ENCODE measurements at places on chromosomes 2 and 18.

DNA sequence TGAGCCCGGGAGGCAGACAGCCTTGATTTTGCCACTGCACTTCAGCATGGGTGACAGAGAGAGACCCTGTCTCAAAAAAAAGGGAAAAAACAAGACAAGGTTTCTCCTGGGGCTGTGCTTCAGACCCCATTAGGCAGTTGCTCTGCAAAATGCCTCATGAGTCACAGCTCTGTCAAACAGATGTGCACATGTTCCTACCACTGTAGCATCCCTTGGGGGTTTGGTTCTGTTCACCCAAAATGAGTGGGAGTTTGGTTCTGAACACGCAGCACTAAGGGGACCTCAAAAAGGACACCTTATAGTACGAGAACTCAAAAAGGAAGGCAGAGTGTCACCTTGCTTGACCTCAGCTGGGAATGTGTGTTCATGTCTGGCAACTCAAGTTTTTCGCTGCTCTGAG is 134.9 kb downstream of the RPIA start:
- no peak for DNase-seq

- DNase-seq = no peak
Observed at GRCh38 chr18:2036086-2036485, 535.2 kb downstream of the METTL4 start.

DNA sequence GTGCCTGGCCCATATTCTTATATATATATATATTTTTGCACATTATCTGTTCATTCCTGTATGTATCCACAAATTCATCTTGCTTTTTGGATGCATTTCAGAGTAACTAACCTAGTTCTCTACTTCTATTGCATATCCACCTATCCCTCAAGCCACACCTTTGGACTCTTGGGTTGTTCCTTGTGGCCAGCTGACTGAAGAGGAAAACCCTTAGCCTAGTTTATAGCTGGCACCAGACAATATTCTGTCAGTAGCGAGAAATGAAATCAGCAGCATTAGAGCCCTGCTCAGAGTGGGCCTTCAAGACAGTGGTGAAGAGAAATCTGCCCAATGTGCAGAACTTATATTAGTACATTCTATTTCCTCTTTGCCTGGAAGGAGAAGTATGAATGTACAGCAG is 19.6 kb upstream of the ALMS1 start:
- no peak for DNase-seq

DNA sequence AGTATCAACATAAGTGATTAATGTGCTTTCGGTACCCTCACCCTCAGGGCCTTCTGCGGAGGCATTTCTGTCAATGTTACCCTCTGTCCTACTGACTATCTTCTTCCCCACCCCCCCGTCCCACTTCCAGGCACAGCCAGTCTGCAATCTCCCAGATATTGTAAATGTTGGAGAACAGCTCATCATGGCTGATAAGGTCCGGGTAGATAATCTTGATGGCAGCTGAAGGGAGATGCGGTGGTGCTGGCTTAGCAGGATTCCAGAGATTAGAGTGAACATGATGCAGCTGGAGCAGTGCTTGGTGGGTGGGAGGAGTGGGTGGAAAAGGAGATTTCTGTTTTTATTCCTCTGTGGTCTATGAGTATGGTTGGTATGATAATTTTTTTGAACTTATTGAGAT is 15.5 kb downstream of the GTF2A1L start:
- DNase-seq = no peak

DNA sequence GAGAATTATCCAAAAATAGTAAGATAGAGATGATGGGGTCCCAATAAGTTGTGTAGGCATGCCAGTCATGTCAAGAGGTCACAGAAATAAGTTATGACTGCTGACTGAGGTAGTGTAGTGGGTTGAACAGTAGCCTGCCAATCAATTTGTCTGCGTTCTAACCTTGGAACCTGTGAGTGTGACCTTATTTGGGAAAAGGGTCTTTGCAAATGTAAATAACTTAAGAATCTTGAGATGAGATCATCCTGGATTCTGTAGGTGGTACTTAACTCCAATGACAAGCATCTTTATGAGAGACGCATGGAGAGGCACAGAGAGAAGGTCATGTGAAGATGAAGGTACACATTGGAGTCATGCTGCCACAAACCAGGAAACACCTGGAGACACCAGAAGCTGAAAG is 31.0 kb downstream of the ACVR1 start:
- DNase-seq = no peak

GRCh38 chr2:234044157-234044556 is 6.3 kb upstream of the SPP2 start:
- DNase-seq = no peak

GRCh38 chr2:143968860-143969259 is 551.1 kb downstream of the ZEB2 start:
- DNase-seq = no peak

GRCh38 chr2:236631281-236631855 is 61.7 kb downstream of the ACKR3 start:
- no peak for DNase-seq

GRCh38 chr18:64097497-64097896 is 51.4 kb downstream of the LINC00305 start:
- DNase-seq = no peak

DNA sequence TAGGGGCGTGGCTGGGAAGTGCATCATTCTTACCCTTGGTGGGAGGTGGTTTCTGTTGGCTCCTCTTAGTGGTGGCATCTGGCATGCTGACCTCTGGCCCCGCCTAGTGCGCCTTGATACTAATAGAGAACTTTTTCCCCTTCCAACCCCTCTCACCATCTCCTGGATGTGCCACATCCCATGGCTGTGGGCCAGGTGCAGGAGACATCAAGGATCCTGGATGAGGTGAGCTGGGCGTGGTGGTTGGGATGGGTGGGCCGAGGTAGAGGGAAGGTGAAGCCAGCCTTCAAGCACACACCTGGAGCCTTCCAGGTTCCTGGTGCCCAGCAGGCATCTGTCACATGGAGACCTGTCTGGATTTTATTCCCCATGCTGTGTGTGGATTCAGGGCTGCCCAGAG is 149.2 kb downstream of the DYSF start:
- no peak for DNase-seq

GRCh38 chr2:35932276-35932963 is 423.2 kb upstream of the CRIM1 start:
- DNase-seq = no peak

- no peak for DNase-seq
Observed at GRCh38 chr18:652131-652530, 5.3 kb upstream of the TYMS start.

GRCh38 chr2:148876595-148877402 is 1.8 kb downstream of the KIF5C start:
- peak; percentile 47 for DNase-seq

DNA sequence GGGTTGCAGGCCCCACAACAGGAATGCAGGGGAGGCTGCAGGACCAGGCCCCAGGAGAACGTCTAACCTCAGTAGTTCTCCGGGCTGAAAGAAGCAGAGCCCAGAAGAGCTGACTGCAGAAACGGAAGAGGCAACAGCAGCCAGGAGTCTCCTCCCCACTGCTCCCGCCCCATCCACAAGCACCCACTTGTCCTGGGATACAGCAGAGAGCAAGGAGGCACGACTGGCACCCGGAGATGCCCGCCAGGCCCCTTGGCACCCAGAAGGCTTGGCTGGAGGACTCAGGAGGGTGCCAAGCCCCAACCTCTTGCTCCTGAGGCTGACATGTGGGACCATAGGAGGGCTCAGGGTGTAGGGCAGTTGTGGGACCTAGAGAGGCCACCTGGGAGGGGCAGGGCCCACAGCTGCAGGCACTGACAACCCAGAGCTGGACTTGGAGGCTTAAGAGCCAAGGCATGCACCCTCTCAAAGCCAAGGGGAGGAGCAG is 29.0 kb upstream of the TNS1 start:
- DNase-seq = no peak

DNA sequence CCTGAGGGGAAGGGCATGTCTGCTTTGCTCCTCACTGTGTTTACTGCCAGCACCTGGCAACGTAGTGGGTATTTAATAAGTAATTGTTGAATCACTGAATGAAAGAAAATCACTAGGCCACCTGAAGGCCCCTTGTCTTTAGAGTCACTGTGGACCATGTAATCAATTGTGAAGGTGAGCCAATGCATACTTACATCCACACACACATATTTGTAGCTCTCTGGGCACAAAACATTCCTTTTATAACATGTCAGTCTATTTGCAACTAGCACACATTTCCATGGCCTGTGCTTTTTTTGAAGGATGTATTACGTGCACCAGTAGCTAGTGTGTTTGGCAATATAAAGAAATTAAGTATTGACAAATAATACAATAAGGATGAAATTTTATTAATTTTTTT is 11.2 kb downstream of the ATP8B1 start:
- no peak for DNase-seq

DNA sequence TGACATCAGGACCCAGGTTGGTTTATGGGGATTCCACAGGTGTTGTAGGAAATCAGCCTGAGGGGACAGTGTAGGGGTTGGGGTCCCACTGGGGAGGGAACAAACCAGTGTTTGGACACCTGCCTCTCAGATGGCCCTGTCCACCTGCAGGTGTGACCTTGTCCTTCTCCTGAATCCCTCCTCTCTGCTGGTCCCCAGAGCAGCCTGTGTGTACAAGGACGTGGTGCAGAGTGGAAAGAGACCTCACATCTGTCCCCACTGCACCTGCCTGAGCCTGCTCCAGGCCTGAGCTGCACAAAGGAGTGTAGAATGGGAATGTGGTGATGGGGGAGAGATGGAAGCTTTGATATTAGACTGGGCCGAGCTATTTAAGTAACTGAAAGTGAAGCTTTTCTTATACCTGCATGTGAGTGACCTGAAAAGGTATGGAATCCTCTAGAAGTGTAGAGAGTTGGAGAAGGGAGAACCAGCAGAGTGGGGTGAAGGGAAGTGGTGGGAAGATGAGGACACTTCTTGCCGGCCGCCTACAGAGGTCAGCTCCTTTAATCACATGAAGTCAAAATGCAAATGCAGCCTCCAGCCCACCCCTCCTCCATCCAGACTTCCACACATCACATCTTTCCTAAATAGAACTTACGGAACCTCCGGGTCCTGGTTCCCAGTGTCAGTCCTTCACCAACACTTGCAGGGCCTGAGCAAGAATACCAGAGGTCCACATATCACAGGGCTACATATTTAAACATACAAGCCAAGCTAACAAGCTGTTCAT is 89.3 kb upstream of the SMAD2 start:
- DNase-seq = no peak

- no peak for DNase-seq
Observed at GRCh38 chr2:163182764-163183354, 344.3 kb upstream of the KCNH7 start.

DNA sequence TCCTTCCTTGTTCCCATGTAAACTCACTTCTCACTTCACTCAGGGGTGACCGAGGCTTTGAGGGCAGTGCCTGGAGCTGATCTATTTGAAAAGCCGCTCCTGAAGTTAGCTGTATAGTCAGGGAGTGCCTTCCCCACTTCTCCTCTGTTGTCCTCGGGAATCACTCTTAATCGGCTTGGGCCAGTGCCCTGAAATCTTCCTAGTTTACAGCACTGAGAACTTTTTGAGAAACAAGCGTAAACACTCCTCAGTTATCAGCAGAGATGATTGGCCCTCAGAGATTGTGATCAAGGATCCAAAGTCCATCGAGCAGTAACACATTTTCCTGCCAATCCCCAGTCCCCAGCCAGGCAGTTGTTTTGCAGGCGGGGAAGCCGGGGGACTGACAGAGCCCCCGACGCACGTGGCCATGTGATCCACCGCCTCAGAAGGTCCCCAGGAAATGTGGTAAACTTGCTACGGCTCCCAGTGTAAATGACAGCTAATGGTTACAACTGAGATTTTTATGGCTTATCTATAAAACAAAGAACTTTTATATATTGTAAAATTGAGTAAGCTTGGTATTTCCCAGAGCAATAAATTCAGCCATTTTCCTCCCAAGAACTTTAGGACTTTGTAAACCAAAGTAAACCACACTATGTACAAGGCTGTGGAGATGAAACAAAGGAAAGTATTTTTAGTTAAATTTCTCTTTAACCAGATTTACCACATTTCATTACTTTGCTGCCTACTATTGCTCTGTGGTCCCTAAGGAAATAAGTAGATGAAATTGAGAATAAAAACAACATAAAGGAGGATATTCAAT is 53.5 kb downstream of the C18orf63 start:
- DNase-seq = no peak

DNA sequence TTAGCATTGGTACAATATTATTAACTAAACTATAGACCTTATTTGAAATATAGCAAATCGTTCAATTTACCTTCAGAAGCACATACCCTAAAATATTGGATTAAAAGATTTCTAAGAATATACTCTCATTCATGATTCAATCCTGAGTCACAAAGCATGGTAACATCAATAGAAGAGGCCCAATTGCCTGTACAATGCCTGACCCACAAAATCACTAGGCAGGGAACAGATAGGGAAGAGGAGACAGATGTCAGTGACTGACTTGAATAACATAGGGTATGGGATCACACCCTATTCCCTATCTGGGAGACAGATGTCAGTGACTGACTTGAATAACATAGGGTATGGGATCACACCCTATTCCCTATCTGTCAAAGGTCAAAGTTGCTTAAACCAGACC is 611.6 kb upstream of the VRK2 start:
- no peak for DNase-seq

- no peak for DNase-seq
Observed at GRCh38 chr2:190746971-190747761, 98.3 kb downstream of the NAB1 start.

GRCh38 chr2:148948868-148949267 is 73.8 kb downstream of the KIF5C start:
- DNase-seq = no peak

DNA sequence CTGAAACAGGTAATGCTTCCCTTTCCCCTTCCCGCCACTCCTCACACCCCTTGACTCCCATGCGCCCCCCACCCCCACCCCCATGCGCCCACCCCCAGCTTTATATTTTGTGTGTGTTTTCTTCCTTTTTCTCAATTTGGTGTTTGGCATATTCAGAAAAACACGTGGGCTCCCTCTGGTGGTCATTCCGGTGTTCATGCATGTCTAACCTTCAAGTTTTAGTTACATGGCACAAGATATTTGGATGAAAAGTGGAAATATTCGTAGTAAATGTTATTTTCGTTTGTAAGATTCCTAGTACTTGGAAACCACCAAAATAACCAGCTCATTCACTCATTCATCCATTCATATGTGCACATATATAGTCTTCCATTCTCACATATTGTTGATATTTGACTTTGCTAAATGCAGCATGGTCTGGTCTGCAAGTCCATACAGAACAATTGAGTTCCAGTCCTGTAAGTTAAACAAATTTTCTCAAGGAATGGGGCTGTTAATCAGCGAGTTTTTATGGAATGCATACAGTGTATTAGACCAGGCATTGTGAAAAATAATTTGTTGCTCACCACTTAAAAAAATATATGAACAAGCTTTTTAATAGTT is 143.6 kb upstream of the MAP3K20 start:
- peak; percentile 5 for DNase-seq

- no peak for DNase-seq
Observed at GRCh38 chr2:55165626-55166025, 66.5 kb downstream of the CLHC1 start.

DNA sequence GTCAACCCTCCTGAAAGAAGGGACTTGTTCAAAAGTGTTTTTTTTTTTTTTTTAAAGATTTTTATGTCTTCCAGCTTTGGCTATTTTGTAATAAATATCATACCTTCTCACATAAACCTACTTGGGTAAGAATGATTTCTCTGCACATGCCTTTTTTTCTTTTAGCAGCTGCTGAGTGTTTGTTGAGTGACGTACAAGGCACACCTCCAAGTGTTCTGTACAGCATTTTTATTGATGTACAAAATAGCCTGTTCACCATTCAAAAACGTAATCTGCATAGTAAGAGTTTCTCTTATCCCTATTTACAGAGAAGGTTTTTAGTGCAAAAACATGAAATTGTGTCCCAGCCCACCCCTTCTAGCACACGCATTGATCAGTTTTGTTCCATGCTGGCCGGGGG is 77.6 kb downstream of the MEP1B start:
- no peak for DNase-seq
